ENCODE measurements at places on chromosomes 16 and 17. TPM values are rescaled to one million over a fixed set of nuclear protein-coding genes. Genes with fewer than 3 reads are reported as not detected.

GRCh38 chr16:1108299-1109252 is 12.5 kb upstream of the C1QTNF8 start:
- H3K27me3 ChIP-seq, result peaks cover 34% of the 10 kb centered on the region
- peak; percentile 59 for DNase-seq
- no peaks in the 10 kb centered on the region for H3K36me3 ChIP-seq
- H3K27ac ChIP-seq, result no peak overlapping the region

DNA sequence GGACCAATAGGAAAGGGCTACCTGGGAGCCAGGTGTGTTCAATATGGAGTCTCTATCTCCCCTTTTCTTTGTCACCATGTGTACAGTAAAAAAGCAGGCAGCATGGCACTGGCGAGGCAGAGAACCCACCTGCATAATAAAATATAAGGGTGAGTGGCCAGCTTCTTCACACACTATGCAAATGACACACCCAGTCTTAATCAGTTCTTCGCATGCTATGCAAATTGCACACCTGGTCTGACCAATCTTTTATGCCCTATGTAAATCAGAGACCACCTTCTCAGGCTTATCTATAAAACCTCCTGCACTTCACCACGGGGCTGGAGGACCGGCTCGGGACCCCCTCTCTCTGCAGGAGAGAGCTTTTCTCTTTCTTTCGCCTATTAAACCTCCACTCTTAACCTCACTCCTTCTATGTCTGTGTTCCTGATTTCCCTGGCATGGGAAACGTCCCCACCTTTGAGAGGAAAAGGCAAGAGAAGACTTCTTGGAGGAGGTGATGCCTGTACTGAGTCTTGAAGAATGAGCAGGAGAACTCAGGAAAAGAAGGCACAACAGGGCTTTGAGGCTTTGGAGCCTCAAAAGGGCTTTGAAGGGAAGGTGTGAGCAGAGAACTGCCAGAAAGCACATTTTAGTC is 502.1 kb downstream of the GRIN2A start:
- DNase-seq, result no peak
- H3K36me3 ChIP-seq, result no peaks in the 10 kb centered on the region
- H3K27me3 ChIP-seq, result no peaks in the 10 kb centered on the region
- no peak overlapping the region for H3K27ac ChIP-seq

- H3K36me3 ChIP-seq, result no peaks in the 10 kb centered on the region
- no peak overlapping the region for H3K27ac ChIP-seq
- no peak for DNase-seq
- H3K27me3 ChIP-seq, result no peaks in the 10 kb centered on the region
- H3K4me1 ChIP-seq, result no peaks in the 10 kb centered on the region
- no peak overlapping the region for H3K4me3 ChIP-seq
Observed at GRCh38 chr16:88651989-88652761, 1.3 kb upstream of the CYBA start.

DNA sequence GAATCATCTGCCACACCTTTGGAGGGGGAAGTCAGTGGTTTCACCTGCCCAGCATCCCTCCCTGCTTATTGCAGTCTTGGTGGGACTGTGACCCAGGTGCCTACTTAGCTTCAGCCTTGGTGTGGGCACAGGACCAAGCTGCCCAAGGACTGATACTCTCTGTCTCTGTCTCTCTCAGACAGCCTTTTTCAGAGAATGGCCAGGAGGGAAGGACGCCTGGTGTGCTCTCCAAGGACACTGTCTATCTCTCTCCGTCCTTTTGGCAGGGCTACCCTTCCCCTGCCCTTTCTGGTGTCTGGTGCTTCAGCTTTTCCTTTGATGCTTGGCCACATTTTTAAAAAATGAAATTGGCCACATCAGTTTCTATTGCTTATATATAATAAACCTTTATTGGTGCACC is 19.6 kb downstream of the PIK3R6 start:
- no peak overlapping the region for H3K4me3 ChIP-seq
- peaks cover 7% of the 10 kb centered on the region for H3K4me1 ChIP-seq
- DNase-seq, result no peak
- no peak overlapping the region for H3K27ac ChIP-seq
- H3K36me3 ChIP-seq, result no peaks in the 10 kb centered on the region
- no peaks in the 10 kb centered on the region for H3K27me3 ChIP-seq

DNA sequence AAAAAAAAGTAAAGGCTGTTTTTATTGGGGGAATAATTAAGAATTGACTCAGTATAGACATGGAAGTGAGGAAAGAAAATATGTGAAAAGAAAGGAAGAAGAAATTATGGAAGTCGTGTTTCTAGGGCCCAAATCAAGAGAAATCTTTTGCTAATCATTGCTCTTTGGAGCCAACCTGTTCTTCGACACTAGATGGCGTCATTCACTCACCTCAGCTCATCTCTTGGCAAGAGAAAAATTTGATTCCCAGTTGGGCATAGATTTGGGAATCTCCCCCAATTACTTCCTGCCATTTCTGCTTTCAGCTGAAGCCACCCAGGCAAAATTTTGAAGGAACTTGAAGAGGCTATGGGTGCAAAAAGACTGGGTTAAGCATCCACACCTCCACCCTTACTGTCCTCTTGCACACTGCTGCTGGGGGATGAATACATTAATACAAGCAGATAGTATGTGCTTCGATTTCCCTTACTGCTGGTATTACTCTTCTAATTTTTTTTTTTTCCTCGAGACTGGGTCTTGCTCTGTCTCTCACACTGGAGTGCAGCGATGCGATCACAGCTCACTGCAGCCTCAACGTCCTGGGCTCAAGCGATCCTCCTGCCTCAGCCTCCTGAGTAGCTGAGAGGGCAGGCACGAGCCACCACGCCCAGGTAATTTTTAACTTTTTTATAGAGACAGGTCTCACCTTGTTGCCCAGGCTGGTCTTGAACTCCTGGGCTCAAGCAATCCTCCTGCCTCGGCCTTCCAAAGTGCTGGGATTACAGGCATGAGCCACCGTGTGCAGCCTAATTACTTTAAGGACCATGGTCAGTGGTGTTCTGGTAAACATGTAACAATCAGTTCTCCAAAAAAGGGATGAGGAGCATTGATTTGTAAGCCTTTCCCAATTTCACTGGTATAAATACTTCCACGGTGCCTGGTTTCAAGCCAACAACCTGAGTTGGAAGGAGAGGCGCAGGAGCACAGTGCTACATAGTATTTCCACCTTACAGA is 13.5 kb downstream of the PSMD7 start:
- H3K4me1 ChIP-seq, result no peaks in the 10 kb centered on the region
- H3K27me3 ChIP-seq, result no peaks in the 10 kb centered on the region
- no peak overlapping the region for H3K27ac ChIP-seq
- DNase-seq, result peak; percentile 70
- no peak overlapping the region for H3K4me3 ChIP-seq
- peaks cover 17% of the 10 kb centered on the region for H3K36me3 ChIP-seq

DNA sequence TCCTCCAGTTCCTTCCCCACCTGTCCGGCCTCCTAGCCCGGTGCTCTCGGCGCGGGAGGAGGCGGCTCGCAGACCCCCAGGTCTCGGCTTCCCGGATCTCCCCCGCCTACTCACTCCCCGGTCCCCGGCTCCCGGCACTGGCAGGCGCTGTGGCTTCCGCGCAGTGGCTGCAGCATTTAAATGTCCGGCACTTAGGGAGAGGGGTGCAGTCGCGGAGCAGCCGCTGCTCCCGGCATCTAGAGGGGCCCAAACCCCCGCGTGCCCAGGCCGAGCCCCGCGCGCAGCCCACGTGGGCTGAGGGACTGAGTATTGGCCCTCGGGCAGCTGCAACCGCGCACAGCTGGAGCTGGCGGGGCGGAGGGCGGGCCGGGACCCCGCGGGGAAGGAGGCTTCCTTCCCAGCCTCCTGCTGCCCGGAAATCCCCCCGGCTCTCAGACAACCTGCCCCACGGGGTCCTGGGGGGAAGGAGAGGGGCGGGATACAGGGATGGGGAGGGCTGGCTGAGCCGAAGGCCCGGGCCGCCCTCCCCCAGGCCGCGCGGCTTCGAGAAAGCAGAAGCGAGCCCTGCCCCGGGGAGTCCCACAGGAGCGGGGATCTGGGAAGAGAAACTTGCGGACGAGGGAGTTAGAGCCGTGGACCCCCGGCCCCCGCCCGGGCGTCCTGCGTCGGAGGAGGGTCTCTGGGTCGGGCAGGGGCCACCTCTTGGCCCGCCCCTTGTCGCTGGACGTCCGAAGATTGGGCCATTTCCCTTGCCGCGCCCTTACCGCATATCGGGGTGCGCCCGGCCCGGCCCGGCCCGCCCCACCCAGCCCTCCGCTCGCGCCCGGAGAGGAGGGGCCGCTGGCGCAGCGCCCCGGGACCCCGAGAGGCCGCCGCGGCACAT is at the start of gene MMP25:
MMP25 (plus strand) TSS at position 804 of the 883 bp plus-strand sequence. CDS start 357 bp downstream, outside the sequence.
- peaks cover 37% of the 10 kb centered on the region for H3K27me3 ChIP-seq
- no peaks in the 10 kb centered on the region for H3K36me3 ChIP-seq
- DNase-seq, result peak; percentile 34
- H3K4me1 ChIP-seq, result no peaks in the 10 kb centered on the region
- H3K4me3 ChIP-seq, result peak within 1 kb of the TSS; percentile 70

GRCh38 chr17:31136319-31136718 is 41.5 kb downstream of the NF1 start:
- peak; percentile 62 for DNase-seq
- 0 out of 2 replicates have a peak, but pooled peaks cover 6% of the 10 kb centered on the region for H3K4me1 ChIP-seq
- H3K27me3 ChIP-seq, result no peaks in the 10 kb centered on the region
- H3K36me3 ChIP-seq, result no peaks in the 10 kb centered on the region
- no peak overlapping the region for H3K4me3 ChIP-seq

Gene FBXO39
- 1.1 TPM for total RNA-seq

Gene SLC38A8
- not detected for total RNA-seq

Gene CCL4
- total RNA-seq, result not detected

Gene KRTAP2-4
- total RNA-seq, result not detected

Gene CLEC3A
- total RNA-seq, result not detected

Gene SLC16A13
- 0.25 TPM for total RNA-seq

Data from GM23248 (cell line).